Foreskin keratinocyte (primary cell): ENCODE measurements at places on chromosomes 3 and 15.

DNA sequence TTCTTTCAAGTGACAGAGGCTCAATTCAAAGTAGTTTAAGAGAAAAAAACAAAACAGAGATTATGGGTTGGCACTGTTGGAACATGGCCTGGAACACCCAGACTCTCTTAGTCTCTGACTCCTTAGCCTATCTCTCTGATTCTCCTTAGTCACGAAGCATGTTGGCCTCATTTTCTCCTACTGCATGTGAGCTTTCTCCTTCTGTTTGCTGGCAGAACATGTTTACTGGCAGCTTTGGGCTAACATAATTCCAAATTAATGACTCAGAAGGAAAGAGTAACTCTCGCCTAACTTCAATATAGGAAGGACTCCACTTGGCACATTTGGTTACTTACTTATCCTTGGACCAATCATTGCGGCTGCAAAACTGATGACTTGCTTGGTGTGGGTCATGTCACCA, 21.7 kb upstream of the CCDC39 start:
- peak; percentile 57 for DNase-seq

DNA sequence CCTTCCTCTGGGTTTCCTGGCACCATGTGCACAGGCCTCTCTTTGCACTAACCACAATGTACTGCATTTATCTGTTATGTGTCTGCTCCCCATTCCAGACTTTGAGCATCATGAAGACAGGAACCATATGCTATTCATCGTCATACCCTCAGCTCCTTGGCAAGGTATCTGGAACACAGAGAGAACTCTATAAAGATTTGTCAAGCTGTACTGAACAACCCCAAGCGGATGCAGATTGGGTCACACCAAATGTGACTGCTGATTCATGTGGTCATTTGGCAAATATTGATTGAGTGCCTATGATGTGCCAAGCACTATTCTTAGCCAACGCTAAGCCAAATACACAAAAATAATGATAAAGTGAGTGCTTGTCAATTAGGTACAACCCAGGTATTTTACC, 7.5 kb upstream of the MEGF11 start:
- DNase-seq = no peak

DNA sequence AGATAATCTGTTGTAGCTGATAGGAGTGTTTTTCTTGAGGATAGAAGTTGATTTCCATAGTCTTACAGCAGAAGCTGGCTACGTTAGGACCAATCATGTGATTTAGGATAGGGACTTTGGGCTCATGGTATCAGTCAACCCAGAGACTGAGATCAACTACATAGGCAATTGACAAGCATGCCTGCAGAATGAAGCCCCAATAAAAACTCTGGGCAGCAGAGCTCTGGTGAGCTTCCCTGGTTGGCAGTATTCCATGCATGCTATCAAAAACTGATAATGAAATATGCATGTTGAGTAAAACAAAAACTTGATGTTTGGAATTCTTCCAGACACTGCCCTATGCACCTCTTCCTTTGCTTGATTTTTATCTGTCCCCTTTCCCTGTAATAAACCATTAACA, 38.0 kb downstream of the SUCNR1 start:
- no peak for DNase-seq

DNA sequence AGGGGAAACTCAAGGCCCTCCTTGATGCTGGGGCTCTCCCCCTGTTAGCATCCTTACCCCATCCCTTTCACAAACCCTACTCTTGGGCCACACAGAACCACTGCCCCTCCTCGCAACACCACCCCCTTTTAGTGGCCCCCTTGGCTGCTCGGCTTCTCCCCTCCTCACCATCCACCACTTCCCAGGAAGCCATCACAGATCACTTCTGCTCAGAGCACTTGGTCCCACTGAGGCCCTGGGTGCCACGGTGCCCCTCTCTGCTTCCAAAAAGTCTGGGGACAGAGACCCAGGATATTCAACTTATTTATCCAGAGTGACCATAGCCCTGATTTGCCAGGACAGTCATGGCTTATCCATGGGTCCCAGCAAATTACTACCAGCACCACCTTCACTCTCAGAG, 2.4 kb downstream of the RHCG start:
- DNase-seq = no peak

DNA sequence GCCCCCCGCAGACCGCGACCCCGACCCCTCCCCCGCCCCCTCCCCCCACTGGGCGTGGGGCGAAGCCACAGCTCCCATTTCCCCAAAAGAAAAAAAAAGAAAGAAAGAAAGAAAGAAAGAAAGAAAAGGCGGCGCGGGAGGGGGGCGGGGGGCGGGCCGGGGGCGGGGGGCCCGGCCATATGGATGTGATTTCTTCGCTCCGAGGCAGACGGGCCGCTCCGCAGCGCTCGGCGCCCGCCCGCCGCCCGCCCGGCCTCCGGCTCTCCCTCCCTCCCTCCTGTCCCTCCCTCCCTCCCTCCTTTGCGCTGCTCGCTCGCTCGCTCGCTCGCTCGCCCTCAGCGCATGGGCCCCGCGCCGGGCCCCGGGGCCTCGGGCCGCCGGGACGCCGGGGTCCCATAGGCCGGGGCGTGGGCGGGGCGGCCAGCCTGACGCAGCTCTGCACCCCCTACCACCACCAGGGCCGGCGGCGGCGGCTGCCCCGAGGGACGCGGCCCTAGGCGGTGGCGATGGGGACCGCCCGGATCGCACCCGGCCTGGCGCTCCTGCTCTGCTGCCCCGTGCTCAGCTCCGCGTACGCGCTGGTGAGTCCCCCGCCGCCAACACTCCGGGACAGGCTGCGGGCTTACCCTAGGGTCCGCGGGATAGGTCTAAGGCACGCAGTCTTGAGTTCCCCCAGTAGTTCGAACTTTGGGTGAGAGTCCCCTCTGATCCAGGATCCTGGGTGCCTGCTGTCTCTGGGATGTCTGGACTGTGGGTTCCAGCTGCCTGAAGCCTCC, 5.7 kb downstream of the PTH1R start:
- no peak for DNase-seq

DNA sequence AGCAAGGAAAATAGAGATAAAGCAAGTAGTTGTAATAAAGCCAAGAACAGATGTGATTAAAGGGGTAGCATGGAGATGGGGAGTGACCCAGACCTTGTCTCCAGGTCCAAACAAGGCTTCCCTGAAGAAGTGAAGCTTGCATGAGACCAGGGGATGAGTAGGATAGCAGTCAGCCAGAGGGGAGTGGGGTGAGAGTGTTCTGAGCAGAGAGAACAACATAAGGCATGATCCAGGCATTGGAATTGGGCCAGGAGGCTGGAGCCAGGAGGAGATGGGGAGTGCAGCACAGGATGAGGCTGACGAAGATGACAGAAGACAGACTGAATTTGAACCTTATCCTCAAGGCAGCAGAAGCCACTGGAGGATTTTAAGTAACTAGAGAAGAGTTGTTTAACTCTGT, 7.2 kb downstream of the TMOD2 start:
- DNase-seq = no peak

- DNase-seq = peak; percentile 46
Observed at GRCh38 chr15:73165844-73166243, 113.6 kb downstream of the NEO1 start.

DNA sequence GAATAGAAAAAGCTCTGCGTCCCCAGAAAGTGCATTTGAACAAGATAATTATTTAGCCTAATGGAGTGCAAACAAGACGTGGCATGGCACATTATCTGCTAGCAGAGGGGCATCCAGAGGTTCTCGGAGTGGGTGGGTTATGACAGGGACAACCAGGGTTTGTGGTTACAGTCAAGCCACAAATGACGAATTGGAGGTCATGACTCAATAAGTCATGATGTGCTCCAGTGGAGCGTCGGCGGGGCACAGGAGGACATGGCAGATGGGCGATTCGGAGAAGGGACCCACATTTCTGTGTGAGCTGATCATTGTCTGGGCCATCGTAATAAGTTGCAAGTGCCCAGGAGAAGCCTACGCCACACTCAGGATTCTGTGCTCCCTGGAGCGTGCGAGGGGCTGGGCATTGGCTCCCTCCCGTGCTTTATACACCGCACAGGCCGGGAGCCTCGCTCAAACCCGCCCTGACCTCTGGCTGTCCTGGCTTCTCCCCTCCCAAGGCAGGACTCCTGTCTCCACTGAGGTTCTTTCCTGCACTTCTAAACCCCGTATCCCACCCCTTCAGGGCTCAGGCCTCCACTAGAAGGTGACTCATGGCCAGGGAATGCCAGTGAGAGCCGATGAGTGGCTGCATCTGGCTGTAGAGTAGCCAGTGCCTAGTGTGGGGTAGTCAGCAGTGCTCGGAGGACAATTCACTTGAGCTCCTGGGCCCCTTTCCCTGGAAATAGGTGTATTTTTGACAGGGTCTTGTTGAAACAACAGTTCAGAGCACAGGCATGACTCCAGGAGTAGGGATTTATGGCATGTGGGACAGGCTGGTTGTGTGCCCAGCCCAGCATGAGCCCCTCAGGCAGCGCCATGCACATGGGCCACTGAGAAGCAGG, 67.4 kb downstream of the GRIP2 start:
- DNase-seq = peak; percentile 78

DNA sequence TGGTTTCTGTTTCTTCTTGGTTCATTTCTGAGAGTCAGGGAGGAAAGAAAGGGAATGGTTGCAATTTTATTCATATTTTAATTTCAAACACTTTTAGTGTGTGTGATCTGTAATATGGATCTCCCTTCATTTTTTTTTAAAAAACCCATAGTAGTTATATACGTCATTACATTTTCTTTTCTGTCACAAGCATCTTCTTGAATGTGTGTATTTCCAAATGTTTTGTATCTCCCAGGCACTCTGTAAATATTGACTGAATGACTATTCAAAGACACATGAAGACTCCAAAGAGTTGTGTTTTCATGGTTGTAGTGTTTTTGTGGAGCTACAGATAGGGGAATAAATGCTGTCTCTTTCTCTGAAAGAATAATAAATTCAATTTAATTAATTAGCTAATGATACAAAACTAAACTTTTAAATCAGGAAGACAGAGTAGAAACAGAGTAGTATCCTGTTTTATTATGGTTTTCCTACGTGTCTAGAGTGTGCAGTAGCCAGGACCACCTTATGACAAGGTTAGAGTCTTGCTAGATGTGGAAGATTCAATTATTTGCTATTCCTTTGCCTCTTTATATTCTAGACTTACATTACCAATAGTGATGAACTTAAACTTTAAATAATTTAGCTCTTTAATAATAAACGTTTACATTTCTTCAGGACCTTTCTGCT, 35.5 kb downstream of the NECTIN3 start:
- DNase-seq = no peak

GRCh38 chr15:68676926-68677325, 98.1 kb downstream of the CORO2B start:
- DNase-seq = no peak

DNA sequence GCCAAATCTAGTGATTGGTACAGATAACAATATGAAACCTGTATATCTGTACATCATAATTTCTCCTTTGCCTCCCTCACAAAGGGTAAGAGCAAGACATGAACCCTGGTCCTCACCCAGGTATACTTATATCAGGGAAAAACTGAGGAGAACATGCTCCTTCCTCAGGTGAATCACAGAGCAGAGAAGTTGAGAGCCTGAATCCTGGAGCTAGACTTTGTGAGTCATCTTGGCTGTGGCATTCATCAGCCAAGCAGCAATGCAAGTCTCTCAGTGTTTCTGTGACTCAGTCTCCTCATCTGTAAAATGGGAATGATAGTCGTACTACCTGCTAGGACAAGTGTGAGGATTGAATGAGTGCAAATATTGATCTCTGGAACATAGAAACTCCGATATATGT, 165.7 kb upstream of the ADAMTS9 start:
- DNase-seq = peak; percentile 30

DNA sequence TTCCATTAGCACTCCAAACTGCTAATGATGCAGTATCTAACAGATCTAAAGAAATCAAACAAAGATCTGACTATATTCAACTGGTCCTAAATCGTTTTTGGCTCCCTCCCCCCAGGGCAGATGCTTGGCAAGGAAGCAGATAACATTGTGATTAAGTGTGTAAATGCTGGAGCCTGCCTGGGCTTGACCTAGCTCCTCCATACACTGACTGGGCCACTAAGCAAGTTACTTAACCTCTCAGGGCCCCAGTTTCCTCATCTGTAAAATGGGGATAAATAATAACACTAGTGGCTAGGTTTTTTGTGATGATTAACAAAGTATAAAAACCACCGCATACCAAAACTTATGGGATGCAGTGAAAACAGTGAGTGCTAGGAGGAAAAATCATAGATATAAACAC, 9.2 kb downstream of the EID1 start:
- DNase-seq = peak; percentile 72

- DNase-seq = no peak
Observed at GRCh38 chr3:126344380-126345041, 12.7 kb downstream of the KLF15 start.

DNA sequence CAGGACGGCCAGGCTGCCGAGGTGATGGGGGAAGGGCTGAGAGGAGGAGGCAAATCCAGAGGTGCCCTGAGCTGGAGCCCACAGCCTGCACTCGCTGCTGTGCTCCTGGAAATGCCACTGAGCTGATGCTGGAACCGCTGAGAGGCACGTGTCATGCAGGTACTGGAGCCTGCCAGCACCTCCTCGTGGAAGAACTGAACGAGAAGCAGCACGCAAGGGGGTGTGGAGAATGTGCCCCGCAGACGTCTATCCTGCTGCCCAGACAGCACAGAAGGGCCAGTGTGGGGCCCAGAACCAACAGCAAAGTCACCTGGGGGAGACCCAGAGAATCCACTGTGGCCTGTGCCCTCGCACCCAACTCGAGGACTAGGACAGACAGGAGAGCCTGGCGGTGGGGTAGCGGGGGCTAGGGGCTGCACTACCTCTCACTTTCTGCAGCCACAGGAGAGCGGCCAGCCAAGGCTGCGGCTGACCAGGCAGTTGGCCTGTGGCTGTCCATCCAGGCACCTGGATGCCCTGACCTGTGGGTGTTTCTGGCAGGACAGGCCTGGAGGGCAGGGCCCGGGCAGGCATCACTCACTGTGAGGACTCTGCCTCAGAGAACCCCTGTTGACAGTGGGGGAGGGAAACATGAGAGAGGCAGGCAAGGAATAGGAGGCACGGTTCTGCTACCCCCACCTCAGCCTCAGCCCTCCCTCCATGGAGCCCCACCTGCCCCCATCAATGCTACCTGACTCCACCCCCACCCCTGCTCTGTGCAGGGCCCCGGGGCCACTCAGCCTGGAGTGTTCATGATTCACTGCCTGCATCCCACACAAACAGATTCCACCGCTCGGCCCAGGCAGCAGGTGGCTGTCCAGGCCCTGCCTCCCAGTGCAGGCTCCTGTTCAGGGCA, 213.1 kb downstream of the TBC1D2B start:
- no peak for DNase-seq

GRCh38 chr3:16741890-16742289, 136.7 kb upstream of the DAZL start:
- no peak for DNase-seq
